ENCODE measurements at places on chromosomes 1 and 21.

- peak; percentile 60 for DNase-seq
Observed at GRCh38 chr1:25711555-25712298, 88.3 kb upstream of the SELENON start.

- peak; percentile 51 for DNase-seq
Observed at GRCh38 chr21:14545906-14546480, at the start of gene SAMSN1. Gene SAMSN1, minus strand, starts transcription at chr21:14546315. Its CDS starts 54 bp downstream, at chr21:14546261.

- DNase-seq: no peak
Observed at GRCh38 chr21:36454706-36455105, 25.2 kb downstream of the CLDN14 start.

- DNase-seq: no peak
Observed at GRCh38 chr1:179744401-179745130, 1.5 kb downstream of the FAM163A start.

GRCh38 chr1:77375990-77376389 lies 94.2 kb downstream of the AK5 start:
- DNase-seq: no peak

DNA sequence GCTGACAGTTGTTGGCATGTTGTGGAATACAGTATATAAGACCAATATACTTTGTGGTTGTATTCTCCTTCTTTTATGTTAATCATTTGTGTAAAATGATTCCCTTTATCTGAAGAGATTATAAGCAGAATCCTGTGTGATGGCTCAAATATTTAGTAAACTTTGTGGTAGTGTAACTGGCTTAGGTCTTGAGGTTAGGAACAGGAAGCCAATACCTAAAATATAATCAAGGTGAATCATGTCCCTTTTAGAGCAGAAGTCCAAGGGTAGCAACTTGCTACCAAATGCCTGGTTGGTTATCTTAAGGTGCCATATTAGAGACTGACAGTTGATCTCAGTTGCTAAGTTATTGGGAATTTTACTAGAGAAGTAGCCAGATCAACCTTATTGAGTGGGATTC lies 398.5 kb upstream of the ADAMTS5 start:
- no peak for DNase-seq

GRCh38 chr1:6782151-6782550 lies 3.1 kb upstream of the CAMTA1 start:
- DNase-seq: no peak

DNA sequence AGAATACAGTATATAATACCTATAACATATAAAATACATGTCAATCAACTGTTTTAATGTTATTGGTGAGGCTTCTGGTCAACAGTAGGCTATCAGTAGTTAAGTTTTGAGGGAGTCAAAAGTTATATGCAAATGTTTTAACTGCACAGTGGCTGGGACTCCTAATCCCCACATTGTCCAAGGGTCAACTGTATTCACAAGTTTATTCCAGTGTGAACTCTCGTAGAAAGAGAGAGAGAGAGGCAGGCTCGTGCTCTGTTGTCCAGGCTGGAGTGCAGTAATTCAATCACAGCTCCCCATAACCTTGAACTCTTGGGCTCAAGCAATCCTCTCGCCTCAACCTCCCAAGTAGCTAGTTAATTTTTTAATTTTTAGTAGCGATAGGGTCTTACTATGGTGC lies 66.0 kb downstream of the NRIP1 start:
- no peak for DNase-seq

- DNase-seq: peak; percentile 10
Observed at GRCh38 chr1:61157468-61157987, 75.2 kb downstream of the NFIA start.

- no peak for DNase-seq
Observed at GRCh38 chr1:192543445-192543844, 32.1 kb upstream of the RGS1 start.

DNA sequence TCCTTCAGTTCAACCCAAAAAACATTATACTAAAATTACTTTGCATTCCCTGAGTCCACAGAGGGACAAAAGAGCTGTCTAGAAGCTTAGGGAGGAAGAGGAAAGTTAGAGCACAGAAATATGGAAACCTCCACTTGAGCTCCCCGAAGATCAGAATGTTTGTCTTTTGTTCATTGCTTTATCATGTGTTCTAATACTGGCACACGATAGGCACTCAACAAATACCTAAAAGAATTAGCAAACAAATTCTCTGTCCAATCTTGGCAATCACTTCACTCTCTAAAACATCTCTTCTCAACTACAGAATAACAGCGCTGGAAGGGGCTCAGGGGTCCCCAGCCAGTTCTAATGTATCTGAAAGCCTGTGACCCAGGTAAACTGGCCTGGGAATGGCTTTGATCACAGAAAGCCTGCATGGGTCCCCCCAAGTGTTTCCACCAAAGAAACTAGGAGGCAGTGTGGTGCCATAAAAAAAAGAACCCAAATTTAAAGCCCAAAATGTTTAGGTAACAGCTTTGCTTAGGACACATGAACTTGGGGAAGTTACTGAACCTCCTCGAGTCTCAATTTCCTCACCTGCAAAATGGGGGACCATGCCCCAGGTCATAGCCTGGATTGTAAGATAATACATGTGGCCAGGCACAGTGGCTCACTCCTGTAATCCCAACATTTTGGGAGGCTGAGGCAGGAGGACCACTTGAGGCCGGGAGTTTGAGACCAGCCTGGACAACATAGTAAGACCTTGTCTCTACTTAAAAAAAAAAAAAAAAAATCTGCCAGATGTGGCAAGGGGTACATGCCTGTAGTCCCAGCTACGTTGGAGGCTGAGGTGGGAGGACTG lies 45.8 kb downstream of the SSBP3 start:
- no peak for DNase-seq

DNA sequence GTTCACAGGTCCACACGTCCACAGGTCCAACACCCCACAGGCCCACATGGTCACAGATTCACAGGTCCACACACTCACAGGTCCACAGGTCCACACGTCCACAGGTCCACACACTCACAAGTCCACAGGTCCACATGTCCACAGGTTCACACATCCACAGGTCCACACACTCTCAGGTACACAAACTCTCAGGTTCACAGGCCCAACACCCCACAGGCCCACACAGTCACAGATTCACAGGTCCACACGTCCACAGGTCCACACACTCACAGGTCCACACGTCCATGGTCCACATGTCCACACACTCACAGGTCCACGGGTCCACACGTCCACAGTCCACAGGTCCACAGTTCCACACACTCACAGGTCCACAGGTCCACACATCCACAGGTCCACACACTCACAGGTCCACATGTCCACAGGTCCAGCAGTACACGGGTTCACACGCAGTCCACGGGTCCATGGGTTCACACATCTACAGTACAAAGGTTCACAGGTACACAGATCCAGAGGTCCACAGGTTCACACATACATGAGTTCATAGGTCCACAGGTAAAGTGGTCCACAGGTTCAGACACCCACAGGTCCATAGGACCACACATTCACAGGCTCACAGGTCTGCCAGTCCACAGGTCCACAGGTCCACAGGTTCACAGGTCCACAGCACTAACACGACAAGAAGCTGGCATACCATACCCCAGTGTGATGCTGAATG lies 39.3 kb upstream of the COL6A2 start:
- DNase-seq: no peak

DNA sequence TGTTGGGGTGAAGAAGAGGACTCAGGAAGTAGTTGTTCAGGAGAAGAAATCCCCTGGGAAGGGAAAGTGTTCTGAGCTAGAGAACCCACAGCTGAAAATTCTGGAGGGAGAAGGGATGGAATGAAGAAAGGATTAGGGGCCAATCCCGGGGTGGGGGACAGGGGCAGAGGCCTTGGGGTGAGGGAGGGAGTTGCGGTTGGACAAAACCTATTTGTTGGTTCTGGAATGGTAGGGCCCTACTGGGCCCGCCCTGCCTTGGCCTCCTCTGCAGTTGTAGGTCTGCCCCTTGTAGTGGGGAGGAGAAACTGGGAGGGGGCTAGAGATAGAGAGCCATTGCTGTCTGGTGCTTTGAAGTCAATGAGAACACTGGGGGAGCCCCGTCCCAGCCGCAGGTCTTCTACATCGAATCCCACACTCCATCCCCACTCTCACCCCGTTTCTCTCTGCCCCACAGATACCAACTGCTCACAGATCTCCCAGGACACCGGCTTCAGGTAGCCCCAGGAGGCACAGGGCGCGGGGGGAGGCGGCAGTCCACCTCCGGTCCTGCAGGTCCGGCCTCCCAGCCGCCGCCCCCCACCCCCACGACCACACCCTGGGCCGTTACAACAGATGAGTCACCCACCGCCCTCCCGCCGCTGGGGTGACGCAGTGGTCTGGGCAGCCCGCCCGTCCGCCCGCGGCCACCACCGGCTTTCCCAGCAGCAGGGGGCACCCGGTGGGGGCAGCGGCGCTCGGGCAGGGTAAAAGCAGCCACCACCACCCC lies 1.1 kb downstream of the TAGLN2 start:
- DNase-seq: peak; percentile 73

- no peak for DNase-seq
Observed at GRCh38 chr1:93015590-93015989, 54.3 kb upstream of the DIPK1A start.

DNA sequence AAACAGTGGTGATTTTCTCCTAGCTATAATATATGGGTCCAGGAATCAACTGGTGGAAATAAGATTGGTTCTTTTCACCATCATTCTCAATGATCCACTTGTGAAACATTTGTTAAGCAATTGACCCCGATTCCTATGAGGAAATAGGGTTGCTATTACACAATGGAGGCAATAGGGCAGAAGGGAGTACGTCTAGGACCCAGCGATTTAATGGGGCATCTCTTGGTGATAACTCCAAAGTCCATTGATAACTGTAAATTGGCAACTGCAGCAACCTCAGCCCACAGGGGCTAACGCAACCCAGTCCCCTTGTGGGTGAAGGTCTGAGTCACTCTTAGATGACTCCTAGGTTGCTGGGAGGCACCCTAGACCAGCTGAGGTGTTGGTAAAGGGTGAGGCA lies 62.5 kb upstream of the BARHL2 start:
- DNase-seq: no peak

- peak; percentile 9 for DNase-seq
Observed at GRCh38 chr1:180981596-180982387, 40.9 kb downstream of the STX6 start.

GRCh38 chr1:206463137-206463536 lies 7.1 kb upstream of the IKBKE start:
- DNase-seq: peak; percentile 25

- DNase-seq: peak; percentile 49
Observed at GRCh38 chr21:37367703-37368540, 1.3 kb downstream of the DYRK1A start.

DNA sequence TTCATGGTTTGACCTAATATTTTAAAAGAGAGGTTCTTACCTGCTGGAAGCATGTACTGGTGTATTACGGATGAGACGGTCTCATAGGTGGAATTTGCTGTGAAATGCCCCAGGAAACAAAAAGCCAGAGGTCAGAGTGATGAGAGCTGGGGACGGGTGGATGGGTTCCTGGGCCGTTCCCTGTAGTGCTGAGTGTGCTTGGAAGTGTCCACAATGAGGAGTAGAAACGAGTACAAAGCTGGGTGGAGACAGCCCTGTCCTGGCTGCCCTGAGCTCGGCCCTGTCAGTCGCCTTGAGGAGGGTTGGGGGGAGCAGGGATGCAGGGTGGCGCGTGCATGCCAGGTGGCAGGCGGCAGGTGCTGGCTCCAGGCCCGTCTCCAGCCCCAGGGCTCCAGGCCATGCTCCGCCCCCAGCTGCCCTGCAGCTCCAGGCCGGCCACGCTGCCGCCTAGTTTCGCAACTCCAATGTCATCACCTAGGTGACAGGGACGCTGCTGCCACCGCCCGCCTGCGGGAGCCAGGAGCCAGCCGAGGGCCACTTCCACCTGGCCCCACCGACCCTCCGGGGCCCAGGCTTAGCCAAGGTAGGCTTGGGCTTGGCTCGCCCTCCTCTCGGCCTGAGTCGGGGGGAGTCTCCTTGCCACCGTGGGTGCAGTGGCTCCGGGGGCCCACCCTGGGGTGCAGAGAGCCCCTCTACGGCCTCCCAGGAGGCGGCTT lies 16.4 kb downstream of the TP73 start:
- DNase-seq: no peak

DNA sequence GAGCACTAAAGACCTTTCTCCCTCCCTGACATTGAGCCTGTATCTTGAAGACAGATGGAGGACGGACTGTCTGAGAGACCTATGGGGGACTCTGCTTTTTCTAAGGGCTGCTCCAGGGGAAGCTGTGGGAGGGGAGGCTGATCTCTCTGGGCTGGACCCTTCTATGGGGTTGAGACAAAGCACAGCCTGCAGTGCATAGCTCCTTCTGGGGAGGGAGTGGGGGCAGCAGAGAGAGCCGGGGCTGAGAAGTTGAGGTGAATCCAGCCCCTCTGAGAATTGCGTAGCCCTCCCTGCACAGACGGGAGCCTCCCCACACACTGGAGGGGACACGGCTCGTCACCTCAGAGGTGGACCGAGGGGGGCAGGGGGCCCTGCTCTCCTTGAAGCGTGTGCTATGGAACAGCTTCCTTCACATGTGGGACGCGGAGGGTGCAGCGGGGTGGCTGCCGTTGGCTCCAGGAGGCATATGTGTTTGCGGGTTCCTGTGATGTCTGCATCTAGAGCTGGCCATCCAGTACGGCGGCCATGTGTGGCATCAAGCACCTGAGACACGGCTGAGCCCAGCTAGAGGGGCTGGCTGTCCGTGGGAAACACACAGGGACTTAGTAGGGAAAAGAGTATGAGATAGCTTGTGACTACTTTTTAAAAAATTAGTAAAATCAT lies 299.1 kb downstream of the CAMTA1 start:
- DNase-seq: no peak

GRCh38 chr1:155976913-155977689 lies 1.2 kb downstream of the ARHGEF2 start:
- peak; percentile 26 for DNase-seq

GRCh38 chr1:110341146-110341871 lies 2.1 kb downstream of the RBM15 start:
- DNase-seq: no peak

DNA sequence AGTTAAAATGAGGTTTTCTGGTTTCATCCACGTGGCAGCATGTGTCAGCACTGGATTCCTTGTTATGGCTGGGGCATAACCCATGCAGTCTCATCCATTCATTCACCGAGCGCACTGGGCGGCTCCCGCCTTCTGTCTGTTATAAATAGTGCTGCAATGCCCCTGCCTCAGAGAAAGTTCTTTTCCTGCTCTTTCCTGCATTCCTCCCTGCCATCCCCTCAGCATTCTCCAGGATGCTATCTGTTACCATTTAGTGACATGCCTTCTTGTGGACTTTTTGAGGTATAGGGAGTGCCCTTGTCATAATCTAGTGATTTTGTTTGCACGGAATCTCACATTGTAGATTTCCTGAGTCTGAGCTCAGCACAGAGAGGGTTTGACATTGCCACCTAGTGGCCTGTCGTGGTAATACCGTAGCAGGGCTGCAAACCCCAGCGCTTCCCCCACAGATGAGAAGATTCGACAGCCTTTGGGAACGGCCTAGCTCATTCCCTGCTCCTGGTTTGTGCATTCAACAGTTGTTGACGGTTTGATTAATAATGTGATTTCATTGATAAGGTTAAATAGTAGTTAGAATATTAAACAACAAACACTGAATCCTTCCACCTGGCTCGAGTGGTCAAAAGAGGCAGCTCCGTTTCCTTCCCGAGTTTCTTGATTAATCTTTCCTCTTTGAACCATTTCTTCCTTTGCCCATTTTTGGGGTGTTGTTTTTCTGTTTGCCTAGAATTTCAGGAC lies 46.3 kb downstream of the UMODL1 start:
- DNase-seq: peak; percentile 82

- no peak for DNase-seq
Observed at GRCh38 chr1:44884746-44885145, 41.7 kb upstream of the PTCH2 start.

GRCh38 chr1:48472638-48473037 lies 634 bp upstream of the SPATA6 start:
- no peak for DNase-seq
